ENCODE measurements at places on chromosomes 5 and 9.

DNA sequence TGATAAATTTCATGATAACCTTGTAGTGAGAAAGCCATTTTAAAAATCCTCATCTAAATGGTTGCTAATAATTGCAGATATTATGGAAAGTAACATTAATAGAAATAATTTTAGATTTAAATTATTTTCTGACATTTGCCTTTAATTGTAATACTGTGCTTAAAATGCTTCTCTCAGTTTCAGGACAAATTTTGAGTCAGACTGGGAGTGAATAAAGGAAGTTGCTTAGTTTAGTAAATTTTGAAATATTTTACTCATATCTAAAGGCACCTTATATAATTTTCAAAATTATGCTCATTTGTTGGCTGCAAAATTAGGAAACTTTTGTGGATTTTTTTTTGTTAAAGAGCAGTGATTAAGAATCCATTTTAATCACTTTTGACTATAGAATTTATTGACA is 93.8 kb downstream of the CSNK1G3 start:
- DNase-seq, result no peak

DNA sequence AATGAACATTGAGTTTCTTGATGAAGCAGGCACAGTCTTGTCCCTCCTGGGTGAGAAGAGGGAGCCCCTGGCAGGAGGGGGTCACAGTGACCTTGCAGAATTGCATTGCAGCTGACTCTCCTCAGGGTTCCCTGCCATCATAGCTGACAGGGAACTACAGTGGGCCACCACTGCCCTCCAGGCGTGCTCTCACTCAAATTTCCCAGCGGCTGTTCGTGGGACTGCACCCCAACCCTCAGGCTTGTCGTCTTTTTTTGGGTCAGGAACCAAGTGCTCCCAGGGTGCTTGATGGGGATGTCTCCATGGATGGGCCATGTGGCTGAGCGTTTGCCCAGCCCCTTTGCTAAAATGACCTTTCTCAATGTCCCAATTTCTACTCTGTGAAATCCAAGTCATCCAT is 215.8 kb downstream of the MELK start:
- DNase-seq, result no peak

DNA sequence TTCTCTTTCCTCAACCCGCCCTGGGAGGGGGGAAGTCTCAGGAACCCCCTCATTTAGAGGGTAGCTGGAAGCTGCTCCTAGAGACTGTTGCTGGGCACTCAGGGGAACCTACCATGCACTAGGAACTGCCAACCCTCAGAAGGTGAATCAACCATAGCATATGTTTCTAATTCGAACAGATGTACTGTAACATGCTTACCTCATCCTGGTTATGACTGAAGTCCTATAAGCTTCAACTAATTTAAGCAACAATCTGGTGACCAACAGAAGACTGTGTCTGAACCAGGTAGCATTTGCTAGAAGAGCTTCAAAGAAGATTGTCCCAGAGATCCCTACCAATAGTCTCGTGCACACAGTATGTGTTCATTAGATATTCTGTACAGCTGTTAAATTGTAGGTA is 5.7 kb upstream of the PRDM6 start:
- no peak for DNase-seq

DNA sequence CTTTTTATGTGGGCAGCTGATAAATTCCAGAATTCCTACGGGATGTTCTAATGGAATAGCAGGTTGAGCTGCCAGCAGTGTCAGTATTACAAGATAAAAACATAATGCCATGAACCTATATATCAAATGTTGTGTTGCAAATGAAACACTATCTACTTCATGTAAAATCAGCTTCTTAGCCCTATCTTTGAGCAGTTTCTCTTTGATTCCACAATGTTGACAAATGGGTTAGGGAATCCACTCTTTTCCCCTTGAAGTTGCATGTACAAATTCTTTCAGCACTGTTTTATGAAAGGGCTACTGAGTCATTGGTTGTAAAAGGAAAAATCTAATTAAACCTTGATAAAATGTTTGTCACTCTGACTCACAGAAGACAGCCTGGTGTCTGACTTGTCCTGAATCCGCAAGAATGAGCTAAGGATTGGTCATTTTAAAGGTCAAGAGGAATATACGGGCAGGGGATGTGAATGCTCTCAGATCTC is 950.6 kb upstream of the NUDT12 start:
- DNase-seq, result no peak

DNA sequence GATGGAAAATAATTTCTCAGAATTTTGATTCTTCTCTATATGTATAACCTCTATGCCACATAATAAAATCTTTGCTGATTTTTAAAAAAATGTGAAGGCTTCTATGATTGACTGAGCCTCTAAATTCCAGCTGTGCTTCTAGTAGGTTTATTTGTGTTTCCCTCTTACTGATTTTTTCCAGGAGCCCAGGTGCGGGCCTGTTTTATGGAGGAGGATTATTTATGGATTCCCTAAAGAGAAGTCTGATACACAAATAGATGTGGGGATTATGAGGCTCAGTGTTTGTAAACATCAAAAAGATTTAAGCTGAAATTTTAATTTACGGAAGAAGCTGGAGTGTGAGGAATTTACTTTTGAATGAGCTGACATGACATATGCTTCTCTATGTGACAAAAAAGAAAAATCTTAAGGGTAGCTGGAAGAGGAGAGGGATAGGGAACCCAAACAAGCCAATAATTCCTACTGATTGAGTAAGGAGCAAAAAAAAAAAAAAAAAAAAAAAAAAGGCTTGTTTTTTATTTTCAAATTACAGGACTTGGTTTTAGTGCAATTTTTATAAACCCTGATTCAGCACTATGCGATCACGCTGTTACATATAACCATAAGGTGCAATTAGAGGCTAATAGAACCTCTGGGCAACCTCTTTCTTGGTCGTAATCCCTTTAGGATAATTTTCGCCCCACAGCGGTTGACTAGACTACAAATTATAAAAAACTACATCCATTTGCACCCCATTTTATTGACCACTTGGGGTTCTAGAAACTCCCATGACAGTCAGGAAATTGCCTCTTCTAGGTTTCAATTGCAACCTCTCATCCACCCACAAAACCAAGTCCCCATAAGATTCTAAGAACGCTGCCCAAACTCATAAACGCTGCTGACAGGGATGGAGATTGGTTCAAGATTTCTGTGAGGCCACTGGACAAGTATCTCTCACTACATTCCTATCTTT is 44.4 kb upstream of the RAI14 start:
- DNase-seq, result no peak

DNA sequence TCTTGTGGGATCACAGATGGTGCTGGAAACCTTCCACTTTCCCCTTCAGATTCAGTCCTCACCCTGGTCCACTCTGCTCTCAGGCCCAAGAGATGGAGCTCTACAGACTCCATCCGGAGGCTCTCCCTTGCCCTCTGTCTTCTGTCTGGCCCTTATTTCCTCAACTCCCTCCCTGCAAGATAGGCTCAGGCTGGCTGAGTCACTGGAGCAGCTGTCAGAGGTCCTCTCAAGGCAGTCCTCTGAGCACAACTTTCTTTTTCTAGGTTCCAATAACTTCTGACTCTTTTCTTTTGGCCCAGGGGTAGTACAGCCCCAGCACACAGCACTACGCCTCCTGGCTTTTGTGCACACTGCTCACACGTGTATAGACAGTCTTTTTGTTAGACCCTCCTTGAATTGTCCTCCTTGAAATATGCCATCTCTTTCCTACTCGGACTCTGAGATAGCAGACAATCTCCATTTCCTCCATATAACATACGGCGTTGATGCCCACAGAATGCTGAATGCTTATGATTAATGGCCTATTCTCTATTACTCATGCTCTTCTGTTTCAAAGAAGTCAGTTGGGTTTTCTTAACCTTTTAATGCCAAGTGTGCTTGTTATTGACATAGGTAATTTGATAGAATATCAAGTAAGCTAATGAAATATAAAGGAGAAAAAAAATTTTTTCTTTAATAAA is 193.1 kb downstream of the SLC12A2 start:
- DNase-seq, result no peak

DNA sequence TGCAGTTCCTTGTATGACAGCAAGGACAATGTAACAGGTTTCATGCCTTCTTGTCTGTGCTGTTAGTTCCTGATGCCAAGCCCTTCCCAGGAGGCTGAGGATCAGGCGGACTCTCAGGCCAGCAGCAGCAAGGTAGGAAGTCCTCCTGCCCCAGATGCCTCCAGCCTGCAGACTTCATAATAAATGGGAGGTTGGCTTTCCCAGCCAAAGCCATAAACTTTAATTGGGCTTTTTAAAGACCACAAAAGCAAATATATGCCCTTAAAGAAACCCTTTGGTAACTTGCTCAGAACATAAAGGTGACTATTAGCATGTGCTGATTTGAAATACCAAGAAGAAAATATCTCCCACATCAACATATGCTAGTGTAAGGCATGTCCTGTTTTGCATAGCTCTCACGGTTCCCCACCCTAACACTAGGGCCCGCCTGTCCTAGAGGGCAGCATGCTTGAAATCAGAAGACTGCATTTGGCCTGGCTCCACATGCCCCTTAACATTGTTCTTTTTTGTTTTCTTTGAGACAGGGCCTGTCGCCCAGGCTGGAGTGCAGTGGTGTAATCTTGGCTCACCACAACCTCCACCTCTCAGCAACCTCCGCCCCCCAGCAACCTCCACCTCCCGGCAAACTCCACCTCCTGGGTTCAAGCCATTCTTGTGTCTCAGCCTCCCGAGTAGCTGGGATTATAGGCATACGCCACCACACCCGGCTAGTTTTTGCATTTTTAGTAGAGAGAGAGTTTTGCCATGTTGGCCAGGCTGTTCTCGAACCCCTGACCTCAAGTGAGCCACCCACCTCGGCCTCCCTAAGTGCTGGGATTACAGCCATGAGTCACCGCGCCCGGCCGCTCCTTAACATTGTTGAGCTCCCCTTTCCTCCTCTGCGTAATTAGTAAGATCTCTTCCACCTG is 44.6 kb upstream of the FCN1 start:
- DNase-seq, result no peak

DNA sequence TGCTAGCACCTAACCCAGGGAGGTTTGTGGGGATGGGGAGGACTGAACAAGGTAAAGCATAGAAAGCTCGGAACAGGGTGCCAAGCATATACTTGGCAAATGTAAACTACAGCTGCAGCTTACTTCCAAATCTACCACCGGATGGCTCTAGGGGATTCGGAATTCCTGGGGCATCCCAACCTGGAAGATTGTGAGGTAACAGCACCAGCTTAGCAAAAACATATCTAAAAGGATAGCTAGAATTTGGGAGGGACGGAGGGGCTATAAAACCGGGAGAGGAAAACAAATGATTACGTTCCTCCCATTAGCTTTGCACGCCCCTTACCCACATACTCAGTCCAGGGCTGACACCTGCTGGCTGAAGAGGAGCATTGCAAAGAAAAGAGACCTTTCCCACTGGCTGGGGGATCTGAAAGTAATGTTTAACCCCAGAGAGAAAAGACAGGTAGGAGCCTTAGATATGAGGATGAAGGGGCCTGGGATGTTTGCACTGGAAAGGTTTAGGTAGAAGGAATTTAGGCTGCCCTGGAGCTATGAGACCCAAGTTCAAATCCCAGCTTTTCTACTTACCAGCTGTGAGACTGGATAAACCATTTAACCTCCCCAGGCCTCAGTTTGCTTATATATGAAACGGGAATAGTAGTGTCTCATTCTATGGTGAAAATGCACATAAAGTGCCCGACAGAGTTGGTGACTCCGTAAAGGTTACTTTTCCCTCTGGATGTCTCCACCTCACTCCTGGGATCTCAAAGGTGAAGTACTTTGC is 73.6 kb downstream of the FAM114A2 start:
- DNase-seq, result peak; percentile 47

GRCh38 chr9:93297659-93298497 is 113.9 kb downstream of the WNK2 start:
- no peak for DNase-seq

DNA sequence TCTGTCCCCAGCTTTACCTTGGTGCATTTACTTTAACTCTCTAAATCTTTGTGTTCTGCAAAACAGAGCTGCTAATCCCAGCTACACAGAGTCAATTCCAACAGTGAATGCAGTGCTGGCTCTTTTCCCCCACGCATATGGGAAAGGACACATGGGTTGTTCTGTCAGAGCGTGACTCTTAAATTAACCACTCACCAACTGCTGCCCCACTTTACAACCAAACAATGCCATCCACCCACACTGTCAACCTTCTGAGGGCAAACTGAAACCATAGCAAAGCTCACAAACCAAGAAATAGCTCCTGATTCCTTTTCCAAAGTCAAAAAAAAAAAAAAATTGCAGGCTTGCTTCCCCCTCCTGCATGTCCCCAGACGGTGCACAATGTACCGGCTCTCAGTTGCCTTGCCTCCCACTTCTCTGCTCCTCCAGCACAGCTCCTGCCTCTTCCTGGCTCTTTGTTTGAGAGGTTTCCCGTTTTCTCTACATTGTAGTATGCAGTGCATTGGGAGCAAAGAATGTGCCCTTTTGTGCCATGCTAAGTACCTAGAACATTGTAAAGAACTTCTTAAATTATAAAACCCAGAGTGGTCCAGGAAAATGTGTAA is 151.5 kb upstream of the DAPK1 start:
- DNase-seq, result no peak

DNA sequence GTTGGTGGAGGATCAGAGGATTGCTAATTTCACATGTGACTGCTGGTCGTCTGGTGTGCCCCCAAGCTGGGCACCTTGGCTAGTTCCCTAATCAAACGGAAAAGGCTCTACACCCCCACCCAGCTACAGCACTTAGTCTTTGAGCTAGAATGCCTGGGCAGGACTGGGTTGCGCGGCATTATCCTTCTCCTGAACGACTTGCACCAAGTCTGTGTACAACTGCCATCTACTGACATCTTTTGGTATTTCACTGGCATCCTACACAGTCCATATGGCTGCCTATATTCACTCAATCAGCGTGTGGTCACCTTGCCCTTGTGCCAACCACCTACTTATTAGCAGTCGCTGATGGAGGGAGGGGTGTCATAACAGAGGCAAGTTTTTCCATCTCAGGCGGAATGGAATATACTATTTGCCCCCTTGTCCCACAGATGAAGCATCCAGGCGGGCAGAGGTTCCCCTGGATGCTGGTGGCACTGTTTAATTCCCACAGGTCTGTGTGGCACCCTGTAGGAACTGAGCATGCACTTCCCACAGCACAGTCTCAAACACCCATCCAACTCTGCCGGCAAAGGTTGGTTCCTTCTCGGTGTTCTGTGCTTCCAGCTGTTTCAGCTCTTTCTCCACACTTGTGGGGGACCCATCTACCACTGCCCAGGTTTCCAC is 150.1 kb downstream of the OSTF1 start:
- peak; percentile 67 for DNase-seq

GRCh38 chr5:138315751-138316278 is 15.8 kb downstream of the CDC25C start:
- DNase-seq, result no peak

- no peak for DNase-seq
Measured at GRCh38 chr9:28155067-28155466, 581.8 kb upstream of the C9orf72 start.

DNA sequence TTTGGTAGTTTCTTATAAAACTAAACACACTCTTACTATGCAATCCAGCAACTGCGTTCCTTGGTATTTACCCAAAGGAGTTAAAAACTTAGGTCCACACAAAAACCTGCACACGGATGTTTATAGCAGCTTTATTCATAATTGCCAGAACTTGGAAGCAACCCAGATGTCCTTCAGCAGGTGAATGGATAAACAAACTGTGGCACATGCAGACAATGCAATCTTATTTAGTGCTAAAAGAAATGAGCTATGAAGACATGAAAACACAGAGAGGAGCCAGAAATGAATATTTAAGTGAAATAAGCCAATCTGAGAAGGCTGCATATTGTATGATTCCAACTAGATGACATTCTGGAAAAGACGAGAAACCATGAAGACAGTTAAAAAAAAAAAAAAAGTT is 10.7 kb downstream of the WNK2 start:
- no peak for DNase-seq
